ENCODE measurements at places on chromosomes 6 and 20.

- DNase-seq, result no peak
These were observed 409.1 kb downstream of the PKHD1 start for GRCh38 chr6:51678274-51678673.

- DNase-seq, result peak; percentile 64
These were observed 9.7 kb downstream of the NOL7 start for GRCh38 chr6:13624871-13625288.

- DNase-seq, result peak; percentile 96
These were observed 403.9 kb upstream of the JARID2 start for GRCh38 chr6:14841901-14842421.

DNA sequence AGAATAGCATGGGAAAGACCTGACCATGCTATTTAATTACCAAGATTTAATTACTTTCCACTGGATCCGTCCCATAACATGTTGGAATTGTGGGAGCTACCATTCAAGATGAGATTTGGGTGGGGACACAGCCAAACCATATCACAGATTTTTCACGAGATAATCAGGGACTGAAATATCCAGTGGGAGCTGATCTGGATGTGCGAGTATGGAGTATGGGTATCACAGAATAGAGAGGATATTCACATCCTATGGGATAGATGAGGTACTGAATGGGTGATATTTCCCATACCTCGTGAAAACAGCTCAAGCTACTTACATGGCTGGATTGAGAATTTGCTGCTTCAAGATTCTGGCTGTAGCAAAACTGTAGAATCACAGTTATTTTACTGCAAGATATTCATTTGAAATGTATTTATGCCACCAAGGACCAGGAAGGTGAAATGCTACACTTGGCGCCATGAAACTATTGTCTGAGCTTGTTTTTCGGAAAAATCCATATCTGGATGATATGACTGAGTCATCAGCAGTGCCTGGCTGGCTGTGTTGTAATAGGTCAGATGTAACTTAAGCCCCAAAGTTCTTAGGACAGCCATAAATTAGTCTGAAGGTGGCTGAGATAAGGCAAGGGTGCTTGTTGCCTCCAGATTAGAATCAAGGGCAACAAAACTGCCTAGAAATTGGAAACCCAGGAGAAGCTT lies 29.8 kb downstream of the KCNS1 start:
- peak; percentile 59 for DNase-seq

GRCh38 chr20:208942-209566 lies 18.0 kb upstream of the DEFB129 start:
- DNase-seq, result peak; percentile 84

- peak; percentile 51 for DNase-seq
These were observed 113.2 kb upstream of the TENT5A start for GRCh38 chr6:81865712-81866111.

All from cardiac fibroblast (primary cell).